Iris pigment epithelial cell (primary cell): ENCODE measurements at places on chromosomes 2 and 18.

DNA sequence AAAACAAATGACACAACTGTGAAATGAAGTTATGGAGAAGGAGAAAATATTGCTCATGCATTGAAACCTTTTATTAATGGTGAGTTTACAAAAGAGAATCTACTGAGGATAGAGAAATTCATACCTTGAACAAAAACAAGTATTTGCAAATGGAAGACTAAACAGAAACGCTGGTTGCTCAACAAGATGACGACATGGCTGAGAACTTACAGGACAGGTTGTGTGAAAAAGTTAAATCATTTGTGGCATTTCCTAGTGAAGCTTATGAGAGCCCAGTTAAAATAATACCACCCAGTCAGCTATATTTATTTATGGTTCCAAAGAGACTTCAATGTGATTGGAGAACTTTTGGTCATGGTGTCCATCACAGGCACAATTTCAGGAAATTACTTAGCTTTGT lies 148.6 kb upstream of the PKDCC start:
- peak; percentile 98 for DNase-seq

DNA sequence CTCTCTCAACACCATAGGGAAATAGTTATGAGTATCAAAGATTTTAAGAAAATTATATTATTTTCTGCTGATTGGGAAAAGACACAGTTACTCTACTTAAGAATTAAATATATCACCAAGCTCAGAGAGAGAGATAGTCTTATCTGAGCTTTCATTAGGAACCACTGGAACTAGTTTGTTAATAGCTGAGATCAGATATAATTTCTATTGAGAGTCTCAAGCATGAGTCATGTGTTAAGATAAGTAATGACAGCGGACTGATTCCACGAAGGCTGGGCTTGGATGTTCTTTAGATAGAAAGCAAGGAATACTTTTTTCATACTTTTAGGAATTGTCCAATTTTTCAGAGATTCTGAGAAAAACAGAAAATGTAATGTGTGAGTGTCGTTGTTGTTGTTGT lies 44.4 kb upstream of the RBM44 start:
- DNase-seq = peak; percentile 59

DNA sequence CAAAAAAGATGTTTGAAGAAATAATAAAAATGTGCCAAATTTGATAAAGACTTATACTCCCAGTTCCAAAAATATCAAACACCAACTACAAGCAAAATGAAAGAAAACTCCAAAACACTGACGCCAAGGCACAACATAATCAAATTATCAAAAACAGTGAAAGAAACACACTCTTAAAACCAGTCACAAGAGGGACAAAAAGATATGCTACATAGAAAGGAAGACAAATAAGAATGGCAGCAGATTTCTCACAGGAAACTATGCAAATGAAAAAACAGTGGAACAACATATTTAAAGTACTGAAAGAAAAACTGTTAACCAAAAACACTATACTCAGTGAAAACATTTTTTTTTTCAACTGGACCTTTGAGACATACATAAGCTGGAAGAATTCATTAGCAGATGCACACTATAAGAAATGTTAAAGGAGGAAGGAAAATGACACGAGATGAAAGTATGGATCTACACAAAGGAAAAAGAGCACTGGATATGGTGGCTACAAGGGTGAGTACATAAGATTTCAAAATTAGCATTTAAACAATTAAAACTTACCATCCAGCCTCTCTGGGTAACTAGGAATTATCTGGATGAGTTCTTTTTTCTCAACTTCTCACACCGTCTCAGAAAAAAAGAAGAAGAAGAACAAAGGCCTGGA lies 94.0 kb upstream of the ACVR1C start:
- no peak for DNase-seq

- DNase-seq = peak; percentile 18
These were observed 2.0 kb upstream of the CYP26B1 start for GRCh38 chr2:72149556-72150156.

GRCh38 chr2:179981085-179981484 lies 26.0 kb downstream of the CWC22 start:
- DNase-seq = peak; percentile 76

- DNase-seq = no peak
These were observed 746 bp upstream of the IL37 start for GRCh38 chr2:112910219-112910618.

DNA sequence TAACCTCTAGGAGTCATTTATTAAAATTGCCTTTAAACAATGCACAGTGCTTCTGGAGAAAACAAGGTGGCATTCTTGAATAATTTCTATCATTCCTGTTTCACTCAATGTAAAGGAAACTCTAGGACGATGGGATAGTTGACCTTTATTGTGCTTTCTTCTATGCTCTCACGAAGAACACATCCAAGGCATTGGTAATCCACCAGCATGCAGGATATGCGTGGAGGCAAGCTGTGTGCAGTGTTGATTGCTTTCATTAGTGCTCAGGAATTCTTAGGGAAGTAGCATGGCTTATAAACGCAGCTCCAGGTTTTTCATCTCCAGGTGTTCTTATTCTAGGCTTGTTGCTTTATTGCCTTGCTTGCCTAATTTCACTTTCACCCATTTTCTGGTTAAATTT lies 58.4 kb upstream of the CAVIN2 start:
- no peak for DNase-seq

GRCh38 chr2:74620671-74621070 lies 27.5 kb downstream of the M1AP start:
- no peak for DNase-seq

DNA sequence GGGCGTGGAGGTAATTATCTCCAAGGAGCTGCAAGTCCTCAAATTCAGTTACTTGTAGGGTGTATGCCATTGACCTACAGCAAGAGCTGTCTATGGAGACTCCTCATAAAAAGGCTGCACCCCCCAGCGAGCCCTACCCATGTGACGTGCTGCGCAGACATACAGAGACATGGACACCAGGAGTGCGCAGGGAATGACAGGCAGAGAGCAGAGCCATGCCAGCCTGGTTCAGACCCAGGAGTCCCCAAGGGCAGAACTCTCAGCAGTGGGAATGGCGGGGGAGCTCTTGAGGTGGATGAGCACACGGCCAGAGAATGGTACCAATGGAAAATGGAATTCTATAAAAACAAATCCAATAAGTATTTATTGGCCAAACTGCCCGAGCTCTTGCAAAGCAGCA lies 310.1 kb downstream of the MYCN start:
- no peak for DNase-seq

GRCh38 chr2:126857502-126857901 lies 41.2 kb upstream of the TEX51 start:
- no peak for DNase-seq

- DNase-seq = no peak
These were observed 157.8 kb upstream of the TNP1 start for GRCh38 chr2:217017456-217018252.

GRCh38 chr2:107804608-107805498 lies 21.8 kb upstream of the RGPD4 start:
- DNase-seq = peak; percentile 31

- no peak for DNase-seq
These were observed 193.0 kb downstream of the ACKR3 start for GRCh38 chr2:236762628-236763027.

DNA sequence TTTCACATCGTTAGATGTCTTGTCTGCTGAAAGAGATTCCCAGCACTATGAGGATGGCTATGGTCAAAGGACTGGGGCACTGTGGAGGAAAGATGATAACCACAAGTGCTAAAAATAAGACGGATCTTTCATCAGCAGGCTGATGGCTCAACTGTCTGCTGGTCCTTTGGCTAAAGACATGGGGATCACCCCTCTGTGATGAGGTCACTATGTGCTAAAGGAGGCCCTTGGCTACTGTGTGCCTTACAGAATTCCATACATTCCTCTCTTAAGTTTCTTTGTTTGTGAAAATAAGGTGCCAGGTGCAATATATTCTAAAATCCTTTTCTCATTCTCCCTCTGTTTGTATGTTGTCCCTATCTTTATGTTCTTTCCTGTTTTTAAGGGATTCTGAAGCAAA lies 39.7 kb upstream of the LYPD6 start:
- DNase-seq = no peak

- DNase-seq = peak; percentile 9
These were observed 608.8 kb downstream of the ADCYAP1 start for GRCh38 chr18:1513519-1513918.

- DNase-seq = no peak
These were observed 108.8 kb downstream of the NCK2 start for GRCh38 chr2:105853354-105854088.

GRCh38 chr2:66437691-66438497 lies 3.0 kb downstream of the MEIS1 start:
- DNase-seq = no peak

GRCh38 chr2:144524118-144525009 lies 4.4 kb upstream of the ZEB2 start:
- no peak for DNase-seq

GRCh38 chr18:37540424-37541138 lies 25.0 kb downstream of the CELF4 start:
- DNase-seq = no peak

- DNase-seq = no peak
These were observed 2.1 kb upstream of the TMEM131 start for GRCh38 chr2:97997784-97998392.

DNA sequence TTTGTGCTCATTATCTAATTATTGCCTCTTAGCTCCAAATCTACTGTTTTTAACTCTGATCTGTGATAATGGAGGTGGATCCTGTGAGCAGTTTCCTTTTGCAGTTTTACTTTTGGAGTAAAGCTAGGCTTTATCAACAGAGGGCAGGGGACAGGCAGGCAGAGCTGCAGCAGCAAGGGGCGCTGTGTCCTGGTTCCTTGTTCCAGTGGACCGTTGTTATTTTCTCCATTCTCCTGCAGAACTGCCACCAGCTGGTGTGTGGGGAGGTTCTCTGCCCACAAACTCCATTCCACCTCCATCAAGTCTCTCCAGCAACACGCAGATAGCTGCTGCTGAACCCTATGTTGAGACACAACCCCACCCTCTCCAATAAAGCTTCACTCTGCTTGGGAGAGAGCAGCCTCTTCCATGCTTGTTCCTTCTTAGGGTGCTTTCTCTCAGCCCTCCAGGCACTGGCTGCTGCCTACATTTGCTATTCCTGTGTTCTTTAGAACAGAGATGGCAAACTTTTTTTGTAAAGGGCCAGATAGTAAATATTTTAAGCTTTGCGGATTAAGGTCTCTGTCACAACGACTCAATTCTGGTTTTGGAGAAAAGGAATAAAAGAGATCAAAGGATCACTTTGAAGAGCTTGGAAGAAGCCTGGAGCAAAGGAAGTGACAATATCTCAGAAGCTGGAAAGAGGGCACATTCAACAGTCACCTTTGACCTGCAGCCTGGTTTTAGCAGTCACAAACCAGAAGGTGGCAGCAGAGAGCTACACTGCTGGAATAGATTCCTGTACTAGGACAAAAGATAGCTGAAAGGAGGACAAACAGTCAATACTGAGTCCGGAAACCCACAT lies 208.8 kb downstream of the CCDC178 start:
- DNase-seq = peak; percentile 56

DNA sequence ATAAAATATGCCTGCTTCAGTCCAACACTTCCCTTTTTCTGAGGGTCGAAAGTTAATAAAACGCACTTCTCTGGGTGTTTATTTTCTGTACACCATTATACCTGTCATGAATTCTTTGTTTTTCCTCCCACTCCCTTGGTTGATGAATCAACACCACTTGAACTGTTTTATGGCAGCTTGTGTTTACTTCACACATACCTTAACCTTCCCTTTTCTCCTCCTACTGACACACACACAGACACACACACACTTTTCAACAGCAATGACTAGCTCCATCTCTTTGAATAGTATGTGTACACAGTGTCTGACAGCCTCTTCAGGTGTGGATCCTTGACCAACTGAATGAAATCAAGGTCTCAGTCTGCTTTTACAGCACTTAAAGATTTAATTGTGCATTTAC lies 91.3 kb downstream of the SATB2 start:
- DNase-seq = peak; percentile 12

DNA sequence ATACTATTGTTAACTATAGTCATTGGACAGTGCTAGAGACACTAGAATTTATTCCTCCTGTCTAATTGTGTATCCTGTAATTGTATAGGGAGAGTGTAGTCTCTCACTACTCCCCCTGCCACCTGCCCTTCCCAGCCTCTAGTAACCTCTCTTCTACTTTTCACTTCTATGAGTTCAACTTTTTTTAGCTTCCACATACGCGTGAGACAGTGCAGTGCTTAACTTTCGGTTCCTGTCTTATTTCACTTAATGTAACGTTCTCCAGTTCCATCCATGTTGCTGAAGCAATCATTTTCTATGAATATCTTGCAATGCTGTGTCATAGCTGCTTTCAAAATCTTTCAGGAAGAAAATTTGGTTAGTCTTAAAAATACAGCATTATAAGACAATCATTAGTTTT lies 22.8 kb upstream of the RUFY4 start:
- DNase-seq = no peak
